ENCODE measurements at places on chromosomes 2 and 18.

DNA sequence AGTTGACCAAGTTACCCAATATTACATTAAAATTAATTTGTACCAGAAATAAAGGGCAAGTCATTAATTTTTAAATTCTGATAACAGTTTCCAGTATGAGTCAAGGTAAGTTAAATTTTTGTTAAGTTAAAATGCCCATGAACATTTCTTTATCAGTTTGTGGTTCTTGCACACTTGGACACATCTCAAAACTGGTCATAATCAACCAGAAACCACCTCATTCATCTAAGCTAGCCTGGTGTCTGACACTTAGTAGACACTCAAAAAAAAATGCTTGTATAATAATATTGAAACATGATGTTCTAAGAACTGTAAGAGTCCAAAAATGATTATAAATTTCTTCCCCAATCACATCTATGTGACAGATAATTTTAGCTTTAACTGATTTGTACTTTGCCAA, 62.4 kb downstream of the SATB2 start:
- no peak for DNase-seq

GRCh38 chr18:24128700-24129099, 10.2 kb upstream of the CABYR start:
- no peak for DNase-seq

GRCh38 chr2:172878260-172878659, 142.6 kb downstream of the RAPGEF4 start:
- DNase-seq, result no peak

DNA sequence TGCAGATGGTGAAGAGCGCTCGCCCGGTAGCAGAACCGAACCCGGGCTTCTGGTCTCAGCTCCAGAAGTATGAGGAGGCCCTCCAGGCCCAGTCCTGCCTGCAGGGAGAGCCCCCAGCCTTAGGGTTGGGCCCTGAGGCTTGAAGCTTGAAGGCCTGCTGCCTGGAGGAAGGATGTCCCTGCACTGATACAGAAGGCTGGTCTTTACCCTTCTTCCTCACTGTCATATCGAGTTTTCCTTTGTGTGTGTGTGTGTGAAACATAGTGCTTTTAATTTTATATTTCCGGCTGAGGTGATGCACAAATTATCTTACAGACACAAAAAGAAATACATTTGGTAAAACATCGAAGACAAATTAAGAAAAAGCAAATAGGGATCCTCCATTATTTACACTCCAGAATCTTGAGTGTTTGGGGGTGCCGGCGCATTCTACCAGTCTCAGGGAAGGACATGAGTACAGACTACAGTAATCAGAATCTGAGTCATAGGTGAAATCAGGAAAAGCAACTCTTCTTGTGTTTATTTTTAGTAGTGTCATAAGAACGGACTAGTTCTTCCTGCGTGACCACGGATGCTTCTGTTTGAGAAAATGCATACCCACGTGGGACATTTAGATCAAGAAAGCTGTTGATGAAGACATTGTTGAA, 1.3 kb downstream of the DUSP28 start:
- DNase-seq, result peak; percentile 54

GRCh38 chr2:98772536-98772935, 41.6 kb upstream of the MGAT4A start:
- DNase-seq, result no peak

DNA sequence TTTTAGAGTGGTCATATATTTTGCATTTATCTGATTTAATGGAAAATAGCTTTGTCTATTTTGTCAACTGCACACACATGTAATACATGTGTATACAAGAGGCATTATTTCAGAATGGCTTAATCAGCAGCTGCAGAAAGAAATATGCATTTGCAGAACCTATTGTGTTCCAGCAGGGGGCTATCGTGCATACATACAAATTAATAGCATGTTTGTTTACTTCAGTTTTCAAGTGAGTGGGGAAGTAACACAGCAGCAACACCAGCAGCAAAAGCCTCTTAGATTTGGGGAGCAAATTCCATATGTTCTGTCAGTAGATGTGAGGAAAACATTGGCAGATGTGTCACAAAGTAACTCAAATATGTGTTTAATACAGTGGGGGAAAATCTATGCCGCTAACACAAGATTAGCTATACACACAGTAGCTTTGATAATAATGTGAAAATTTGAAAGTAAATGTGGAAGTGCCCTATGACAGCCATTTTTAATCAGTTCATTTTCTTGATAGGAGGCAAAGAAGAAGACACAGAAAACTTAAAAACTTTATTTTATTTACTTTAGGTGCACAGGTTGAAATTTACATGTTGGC, 218.1 kb downstream of the WDR7 start:
- DNase-seq, result peak; percentile 34

- DNase-seq, result no peak
Measured at GRCh38 chr18:26648509-26649192, 100.3 kb upstream of the KCTD1 start.

GRCh38 chr18:23113576-23113975, 21.7 kb upstream of the CABLES1 start:
- DNase-seq, result no peak

GRCh38 chr18:8800445-8800844, 95.1 kb downstream of the MTCL1 start:
- peak; percentile 99 for DNase-seq

DNA sequence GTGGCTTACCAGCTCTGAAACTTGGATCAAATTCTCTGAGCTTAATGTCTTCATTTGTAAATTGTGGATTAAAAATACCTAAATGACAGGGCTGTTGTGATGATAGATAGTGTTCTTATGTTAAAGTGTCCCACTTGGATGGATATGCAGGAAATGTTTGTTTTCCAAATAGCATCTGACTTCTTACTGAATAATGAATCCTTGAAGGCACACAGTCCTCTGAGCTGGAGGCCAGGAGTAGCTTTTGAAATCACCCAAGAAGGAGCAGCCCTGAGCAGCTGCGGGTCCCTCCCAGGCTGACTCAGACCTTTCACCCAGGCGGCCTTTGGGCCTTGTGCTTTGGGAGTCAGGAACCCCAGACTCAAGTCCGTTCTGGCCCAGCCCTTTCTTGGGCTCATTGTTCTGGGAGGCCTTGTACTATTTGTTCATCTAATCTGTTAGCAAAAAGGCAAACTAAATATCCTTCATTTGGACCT, 173.0 kb upstream of the GATA6 start:
- DNase-seq, result no peak

GRCh38 chr18:49839012-49839411, 25.7 kb upstream of the ACAA2 start:
- DNase-seq, result no peak

DNA sequence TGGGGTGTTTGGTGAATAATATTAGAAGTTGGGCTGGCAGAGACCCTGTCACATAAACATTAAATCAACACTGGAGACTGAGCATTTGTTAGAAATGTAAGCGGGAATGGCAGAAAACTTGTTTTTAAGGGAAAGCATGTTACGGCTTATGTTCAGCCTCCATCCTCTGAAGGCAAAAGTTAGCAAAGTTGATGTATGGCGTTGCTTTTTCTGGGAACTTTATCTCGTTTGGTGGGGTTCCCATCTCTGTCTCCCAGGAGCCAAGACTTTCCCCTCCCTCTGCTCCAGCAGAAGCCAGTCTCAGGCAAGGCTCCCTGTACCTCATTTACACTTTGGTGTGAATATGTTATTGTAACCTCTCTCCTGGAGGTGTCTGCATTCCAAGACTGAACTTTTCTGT, 105.1 kb downstream of the MSH2 start:
- DNase-seq, result no peak

GRCh38 chr2:241410739-241411176, 54.7 kb downstream of the FARP2 start:
- DNase-seq, result no peak

GRCh38 chr18:54606835-54607212, 15.8 kb downstream of the DYNAP start:
- DNase-seq, result no peak

- no peak for DNase-seq
Measured at GRCh38 chr2:53234548-53234903, 533.1 kb upstream of the CHAC2 start.

Measured in AG09309 (cell line).